Stimulated activated CD4-positive, alpha-beta T cell treated with anti-CD3 and anti-CD28 coated beads, Interleukin-15, amount 100 ng/mL, for 1 hour (primary cell): ENCODE measurements at places on chromosomes 6 and 20.

GRCh38 chr6:112416866-112417265, 69.7 kb downstream of the RFPL4B start:
- no peak for DNase-seq

- DNase-seq, result no peak
Measured at GRCh38 chr20:22620342-22620741, 36.0 kb upstream of the FOXA2 start.

DNA sequence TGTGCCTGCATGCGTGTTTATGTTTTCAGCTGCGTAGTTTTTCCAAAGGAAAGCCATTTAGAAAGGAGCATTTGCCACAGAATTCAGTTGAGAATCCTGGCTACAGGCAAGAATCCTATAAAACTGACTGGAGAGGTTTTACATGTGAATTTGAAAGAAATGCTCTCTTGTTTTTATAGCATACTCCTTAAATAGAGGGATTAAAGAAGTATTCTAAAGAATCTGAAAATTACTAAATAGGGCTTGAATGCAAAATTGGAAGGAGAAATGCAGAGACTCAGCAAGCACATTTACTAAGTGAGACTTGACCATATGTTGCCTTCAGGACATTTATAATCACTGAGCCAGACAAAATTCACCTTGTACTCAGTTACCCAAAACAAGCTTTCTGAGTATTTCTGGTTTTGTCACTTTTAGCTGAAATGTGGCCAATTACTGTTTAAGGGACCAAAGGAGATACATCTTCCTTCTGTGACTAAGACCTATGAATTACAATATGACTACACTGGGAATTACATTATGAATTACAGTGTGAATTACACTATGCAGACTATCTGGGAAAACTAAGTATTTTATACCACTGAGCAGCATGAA, 107.4 kb upstream of the ASCC3 start:
- no peak for DNase-seq

GRCh38 chr6:34358389-34358905, 34.0 kb downstream of the NUDT3 start:
- DNase-seq, result no peak
